Esophagus muscularis mucosa (tissue), 4 donors: ENCODE measurements at places on chromosomes 3 and 15. TPM values are rescaled to one million over a fixed set of nuclear protein-coding genes. Genes with fewer than 3 reads are reported as not detected.

DNA sequence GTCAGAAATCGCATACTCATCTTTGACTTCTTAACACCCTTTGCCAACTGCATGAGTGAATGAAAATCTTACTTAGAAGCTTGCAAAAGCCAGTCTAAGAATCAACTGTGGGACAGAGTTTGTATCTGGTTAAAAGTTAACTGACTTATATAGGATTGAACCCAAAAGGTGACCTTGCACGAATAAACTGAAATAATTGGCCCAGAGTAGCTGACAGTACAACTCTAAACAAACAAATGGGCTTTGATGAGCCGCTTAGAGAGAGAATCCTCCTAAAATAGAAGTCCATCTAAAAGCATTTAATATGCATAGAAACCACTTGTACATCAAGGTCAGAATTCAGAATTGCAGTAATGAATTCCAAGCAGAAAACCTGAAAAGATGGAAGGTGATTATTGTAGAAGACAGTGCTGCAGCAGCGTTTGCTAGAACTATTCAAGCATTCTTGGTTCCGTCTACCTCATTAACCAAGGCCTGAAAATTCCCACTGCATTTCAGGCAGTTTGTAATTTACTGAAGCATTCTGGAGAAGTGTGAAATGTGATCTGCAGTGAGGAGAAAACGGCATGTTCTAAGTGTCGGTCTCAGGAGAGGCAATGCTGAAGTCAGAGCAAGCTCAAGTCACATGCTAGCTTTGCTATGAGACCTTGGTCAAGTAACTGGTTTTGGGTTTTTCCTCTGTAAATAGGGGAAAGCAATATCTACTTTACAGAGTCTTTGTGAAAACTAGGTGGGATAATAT lies 103.7 kb downstream of the CADPS start:
- DNase-seq, result no peak

DNA sequence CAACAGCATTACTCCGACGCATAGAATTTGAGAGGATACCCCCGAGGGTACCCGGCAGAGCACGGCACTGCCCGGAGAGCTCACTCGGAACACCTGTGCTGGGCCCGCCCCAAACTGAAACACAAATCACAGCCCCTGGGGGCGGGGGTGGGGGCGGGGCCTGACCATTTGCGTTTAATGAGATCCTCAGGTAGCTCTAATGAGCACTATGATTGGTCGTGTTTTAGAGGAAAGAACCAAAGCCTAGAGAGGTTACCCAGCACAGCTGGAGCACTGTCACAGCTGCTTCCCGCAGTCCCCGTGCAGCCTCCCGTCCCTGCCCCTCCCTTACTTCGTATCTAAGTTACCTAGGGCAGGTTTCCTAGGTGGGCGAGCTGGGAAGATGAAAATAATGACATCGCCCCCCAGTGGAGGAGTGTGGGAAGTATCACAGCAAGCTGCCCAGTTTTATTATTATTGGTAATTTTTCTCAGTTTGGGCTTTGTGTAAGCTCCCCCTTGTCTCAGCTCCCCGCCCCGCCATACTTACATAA lies 187.1 kb downstream of the PDE8A start:
- DNase-seq, result no peak

Gene LOXL1
- total RNA-seq, result 84.3 TPM

DNA sequence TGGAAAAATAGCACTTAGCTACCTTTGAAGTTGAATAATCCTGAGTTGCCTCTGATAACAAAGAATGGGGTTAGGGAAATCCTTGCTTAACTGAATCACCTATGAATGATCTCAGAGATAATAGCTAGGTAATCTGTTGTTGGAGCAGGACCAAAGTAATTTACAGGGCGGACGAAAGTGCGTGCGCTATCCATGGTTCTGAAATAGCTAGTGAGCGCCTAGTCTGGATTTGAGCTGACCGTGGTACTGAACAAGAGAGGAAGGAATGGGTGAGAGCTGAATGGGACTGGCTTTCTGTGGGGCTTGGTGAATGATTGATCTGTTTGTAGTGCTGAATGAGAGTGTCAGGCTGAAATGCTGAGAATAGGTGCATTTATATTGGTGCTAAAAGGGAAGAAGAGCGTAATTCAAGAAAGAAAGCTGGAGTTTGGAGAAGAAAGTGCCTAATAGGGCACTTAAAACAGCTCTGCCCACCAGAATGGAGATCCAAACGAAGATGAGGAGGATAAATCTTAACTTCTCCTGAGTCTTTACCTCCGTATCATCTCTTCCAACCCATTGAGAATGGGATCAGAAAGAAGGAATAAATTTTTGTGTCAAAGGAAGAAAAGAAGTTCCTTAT lies 10.1 kb downstream of the SCN10A start:
- DNase-seq, result no peak

DNA sequence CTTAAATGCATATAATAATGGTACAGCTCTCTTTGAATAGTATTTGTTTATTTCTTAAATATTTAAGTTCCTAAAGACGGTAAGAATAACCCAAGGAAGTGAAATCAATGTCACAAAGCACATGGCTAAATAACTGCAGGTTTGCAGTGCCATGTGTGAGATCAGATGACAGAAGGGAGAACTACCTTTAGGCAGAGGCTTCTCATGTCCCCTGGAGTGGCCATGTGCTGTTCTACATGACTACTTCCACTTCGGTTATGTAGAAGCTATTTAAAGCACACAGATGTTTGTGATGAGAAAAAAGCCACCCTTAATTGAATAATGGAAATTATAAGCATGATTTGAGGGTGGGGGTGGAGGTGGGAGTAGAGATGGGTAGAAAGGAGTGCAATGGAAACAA lies 109.1 kb downstream of the UBE3A start:
- no peak for DNase-seq

Gene ZCWPW2
- total RNA-seq, result 1.5 TPM

DNA sequence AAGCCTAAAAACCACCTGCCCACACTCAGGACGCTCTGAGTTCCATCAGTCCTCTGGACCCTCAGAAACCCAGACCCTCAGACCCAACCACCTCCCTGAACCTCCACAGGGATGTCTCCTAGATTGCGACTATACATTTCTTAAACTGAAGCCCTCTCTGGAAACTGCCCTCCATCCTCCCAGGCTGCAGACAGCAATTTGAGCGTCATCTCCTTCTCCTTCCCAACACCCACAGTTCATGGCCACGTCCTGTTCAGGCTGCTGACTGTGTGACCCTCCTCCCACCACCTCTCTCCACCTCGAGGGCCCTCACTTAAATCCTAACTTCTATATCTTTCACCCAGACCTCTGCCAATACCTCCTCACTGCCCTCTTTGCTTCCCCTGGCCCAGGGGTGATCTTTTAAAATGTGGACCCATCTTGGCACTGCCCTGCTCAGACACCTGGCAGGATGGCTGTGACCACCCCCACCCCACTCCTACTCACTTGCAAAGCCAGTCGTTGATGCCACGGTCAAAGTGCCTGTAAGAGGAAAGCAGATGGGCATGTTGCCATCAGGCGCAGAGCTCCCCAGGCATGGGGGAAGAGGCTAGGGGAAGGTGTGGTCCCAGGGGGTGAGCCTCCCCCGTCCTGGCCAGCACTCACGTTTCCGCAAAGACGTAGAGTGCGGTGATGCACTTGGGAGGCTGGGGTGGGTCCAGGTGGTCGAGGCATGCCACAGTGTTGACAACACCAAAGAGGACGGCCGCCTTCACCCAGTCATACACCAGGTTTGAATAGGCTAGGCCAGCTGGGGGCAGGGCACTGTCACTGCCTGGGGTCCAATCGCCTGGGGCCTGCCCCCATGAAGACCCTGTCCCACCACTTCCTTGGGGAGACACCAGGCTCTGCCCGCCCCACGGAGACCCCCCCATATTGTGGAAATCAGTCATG lies 6.0 kb downstream of the HHATL start:
- no peak for DNase-seq

- DNase-seq, result no peak
These were observed 54.5 kb upstream of the ACKR4 start for GRCh38 chr3:132542577-132542976.

DNA sequence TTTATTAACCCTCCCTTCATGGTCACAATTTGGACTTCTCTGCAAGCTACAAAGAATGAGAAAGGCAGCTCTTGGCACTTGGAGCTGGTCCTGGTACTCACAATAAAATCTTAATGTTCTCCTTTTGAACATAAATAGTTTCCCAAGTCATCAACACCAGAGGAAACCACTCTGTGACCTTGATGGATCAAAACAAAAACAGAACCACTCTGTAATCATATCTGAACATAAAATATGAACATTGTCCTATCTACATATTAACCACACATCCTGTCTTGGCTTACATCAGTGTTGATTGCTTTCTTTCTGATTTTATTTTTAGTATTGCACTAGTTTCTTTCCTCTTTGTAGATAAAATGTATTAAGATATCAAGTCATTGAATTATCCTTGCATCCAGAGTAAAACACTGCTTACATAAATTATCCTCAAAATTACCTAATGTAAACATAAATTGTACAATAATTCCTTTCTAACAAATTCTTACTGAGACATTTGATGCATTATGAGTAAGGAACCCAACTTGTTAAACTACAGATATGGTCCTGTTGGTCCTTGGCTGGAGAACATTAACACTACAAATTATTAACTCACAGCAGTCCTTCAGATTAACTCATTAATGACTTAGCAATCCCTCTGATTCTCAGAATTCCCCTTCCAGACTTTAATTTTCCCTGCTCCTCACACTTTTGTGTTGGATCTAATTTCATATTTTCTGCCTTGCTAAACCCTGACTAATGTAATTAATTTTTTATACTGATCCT lies 860.5 kb downstream of the DIPK2A start:
- DNase-seq, result no peak

Gene MASP1
- 0.66 TPM for total RNA-seq

DNA sequence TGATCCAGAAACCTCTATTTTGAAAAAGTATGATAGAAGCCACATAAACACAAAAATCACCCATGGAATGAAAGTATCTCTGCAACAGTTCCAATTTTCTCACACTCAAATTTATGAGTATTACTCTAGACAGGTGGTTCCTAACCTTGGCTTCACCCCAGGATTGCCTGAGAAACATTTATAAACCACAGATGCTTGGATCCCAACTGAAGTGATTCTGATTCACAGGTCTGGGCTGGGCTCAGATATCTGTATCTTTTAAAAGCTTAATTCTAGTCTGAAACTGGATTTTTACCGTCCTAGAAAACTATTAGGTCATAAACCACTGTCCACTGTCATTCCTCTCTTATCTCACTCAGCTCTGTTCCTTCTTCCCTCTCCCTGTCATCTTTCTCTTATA lies 7.4 kb upstream of the SST start:
- DNase-seq, result peak; percentile 14

Gene FSD2
- not detected for total RNA-seq

DNA sequence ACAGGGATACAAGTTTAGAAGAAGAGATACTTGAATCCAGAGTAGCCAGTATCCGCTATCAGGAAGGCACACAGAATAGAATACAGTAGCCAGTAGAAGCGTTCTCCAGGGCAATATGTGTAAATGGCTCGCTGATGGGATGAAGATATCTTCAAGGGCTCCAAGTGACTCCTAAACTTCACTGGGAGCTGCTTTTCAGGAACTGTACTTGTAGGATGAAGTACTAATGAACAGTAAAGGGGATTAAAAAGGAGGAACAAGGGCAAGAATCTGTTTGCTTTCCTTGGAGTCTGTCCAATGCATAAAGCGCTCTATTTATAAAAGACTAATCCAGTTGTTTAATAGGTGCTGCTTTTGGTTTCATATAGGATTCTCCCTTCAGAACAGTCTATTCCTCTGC lies 78.4 kb downstream of the THRB start:
- no peak for DNase-seq

- no peak for DNase-seq
These were observed 294.4 kb upstream of the SLCO3A1 start for GRCh38 chr15:91559066-91559465.

Gene TF
- total RNA-seq, result 3.1 TPM

Gene CCDC39
- 0.17 TPM for total RNA-seq

GRCh38 chr15:39512643-39513042 lies 68.2 kb upstream of the THBS1 start:
- no peak for DNase-seq

GRCh38 chr3:53045518-53046170 lies at the start of gene SFMBT1:
TSS of gene SFMBT1 (minus strand) at chr3:53046073. CDS start at chr3:52969128, 76,945 bp downstream.
- DNase-seq, result no peak

Gene IL17RC
- total RNA-seq, result 42.2 TPM

DNA sequence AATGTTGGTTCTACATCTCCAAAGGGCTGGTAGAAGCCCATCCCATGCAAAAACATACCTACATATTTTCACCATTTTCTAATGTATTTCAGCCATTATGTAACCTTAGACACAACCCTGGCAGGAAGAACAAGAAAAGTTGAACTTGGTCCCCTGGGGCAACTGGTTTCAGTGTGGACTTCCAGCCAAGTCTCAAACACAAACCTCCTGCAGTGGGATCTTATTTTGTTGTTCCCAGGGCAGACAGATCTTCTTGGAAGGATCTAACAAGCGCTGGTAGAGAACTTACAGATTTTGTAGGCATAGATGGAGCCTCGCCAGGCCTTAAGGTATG lies 96.3 kb downstream of the ADAMTS17 start:
- DNase-seq, result no peak

Gene SLC28A2
- not detected for total RNA-seq

DNA sequence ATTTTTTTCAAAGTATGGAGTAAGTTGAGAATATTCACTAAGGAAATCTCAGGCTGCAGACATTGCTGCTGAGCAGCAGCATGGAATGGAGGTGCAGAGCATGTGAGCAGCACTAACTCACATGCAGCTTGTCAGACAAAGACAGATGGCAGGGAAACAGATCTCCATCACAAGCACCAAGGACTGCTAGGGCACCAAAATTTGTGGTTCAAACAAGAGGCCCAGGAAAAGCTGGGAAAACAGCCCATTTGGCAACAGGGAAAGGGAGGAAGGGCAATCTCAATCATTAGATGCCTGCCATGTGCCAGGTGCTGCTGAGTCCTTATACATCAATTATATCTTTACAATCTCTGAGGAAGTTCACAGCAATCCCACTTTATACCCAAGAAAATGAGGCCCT lies 47.2 kb upstream of the EIF1B start:
- no peak for DNase-seq

Gene LRRIQ4
- total RNA-seq, result not detected

DNA sequence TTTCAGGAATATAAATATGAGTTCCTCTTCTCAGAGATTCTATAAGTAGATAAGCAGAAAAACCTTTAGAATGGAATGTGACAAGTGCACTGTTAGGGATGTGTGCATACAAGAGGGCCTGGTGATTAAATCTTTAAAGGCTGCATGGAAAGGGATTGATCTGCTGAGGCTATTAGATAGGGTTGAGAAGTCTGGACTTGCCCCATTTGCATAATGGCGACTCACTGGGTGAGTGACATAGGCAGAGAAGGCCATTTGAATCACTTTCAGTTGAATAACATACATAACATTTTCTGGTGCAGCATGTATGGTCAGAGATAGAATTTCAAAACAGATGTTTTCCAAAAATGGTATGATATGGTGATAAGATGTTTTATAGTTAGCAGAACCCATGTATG lies 156.9 kb downstream of the ZNF621 start:
- DNase-seq, result no peak

DNA sequence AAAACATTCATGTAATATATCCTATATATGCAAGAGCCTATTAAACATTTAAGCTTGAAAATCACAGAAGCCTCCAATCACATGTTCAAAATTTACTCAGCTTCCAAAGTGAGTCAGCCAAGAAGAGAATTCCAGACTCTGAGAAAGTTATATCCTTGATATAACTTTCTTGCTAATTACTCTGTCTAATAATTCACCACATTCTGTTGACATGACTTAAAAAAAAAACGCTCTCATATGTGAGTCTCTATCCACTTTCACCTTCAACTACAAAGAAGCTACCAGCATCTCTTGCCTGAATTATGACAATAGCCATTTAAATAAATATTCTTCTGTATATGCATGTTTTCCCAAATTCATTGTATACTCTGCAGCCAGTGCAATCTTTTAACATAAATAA lies 1116.3 kb upstream of the CADM2 start:
- no peak for DNase-seq
